ENCODE measurements at places on chromosomes 6 and 20.

- no peak for DNase-seq
These were observed 75.7 kb downstream of the REPS1 start for GRCh38 chr6:138912308-138912707.

DNA sequence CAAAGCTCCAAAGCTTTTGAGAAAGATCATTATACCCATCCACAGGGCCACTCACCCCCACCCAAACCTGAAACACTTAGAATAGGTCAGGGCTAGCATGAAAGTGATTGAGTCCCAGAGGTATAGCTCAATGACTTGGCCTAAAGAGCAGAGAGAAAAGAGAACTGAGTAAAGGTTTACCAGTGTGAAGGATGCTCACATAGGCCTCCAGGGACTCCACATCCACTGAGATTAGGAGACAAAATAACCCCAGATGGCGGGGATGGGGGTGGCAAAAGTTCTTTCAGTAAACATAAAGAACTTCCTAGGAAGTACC lies 12.2 kb downstream of the SAYSD1 start:
- no peak for DNase-seq

DNA sequence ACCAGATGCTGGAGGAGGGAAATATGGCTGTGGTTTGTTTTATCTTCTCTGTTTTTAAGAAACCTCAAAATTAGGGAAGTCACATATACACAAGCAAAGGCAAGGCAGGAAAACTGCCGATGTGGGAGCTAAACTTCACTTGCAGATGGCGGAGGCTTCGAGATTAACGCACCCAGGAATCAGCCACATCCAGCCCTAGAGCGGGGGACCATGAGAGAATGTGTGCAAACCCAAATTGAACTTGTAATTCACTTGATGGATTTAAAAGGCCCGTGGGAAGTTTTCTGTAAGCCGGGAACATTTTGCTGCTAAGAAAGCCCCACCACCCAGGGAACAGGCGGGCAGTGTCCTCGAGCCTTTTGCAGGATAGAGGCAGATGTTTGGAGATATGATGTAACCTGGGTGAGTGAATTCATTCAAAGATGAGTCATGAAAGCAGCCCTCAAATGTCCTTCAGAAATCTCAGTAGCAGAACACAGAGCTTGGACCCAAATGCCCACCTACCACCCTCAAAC lies 39.9 kb downstream of the PREX1 start:
- no peak for DNase-seq

DNA sequence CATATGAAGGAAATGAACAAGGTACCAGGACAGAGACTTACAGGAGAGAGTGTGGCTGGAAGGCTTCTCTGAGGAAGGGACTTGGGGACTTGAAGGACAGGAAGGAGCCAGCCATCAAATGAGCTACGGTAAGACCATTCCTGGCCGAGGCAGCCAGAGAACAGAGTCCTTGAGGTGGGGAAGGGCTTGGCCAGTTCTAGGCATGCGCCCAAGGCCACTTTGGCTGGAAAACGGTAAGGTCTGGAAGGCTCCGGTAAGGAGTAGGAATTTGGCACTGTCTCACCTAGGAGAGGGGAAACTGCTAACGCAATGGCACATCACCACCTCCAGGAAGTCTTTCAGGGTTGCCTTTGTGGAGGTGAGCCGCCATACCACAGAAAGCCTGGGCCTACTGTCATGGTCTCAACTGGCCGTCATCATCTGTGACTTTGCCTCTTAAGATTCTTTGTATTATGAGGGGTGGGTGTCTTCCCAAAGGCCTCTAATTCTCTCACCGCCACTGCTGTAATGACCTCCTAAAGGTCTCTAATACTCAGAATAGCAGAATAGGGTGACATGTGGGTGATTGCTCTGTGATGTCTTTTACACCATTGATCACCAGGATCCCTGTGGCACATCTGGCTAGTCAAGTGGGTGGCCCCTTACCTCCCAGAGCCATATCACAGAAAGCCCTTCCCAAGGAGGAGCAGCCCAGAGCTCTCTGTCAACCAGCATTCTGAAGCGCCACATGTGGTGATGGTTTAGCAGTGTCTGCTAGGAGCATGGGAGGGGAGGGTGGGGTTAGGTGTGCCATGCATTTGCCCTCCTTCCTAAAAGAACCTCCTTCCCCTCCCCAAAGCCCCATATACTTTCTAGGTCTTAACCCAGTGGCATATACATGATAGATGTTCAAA lies 17.7 kb upstream of the STX16 start:
- no peak for DNase-seq

- DNase-seq, result no peak
These were observed 45.3 kb downstream of the CLIC5 start for GRCh38 chr6:45970326-45970725.
